Stimulated activated CD8-positive, alpha-beta memory T cell treated with anti-CD3 and anti-CD28 coated beads, Interleukin-2, amount 100 ng/mL, for 1 hour (primary cell): ENCODE measurements at places on chromosomes 12 and 14.

GRCh38 chr14:58923751-58924405 lies 264.6 kb upstream of the DAAM1 start:
- DNase-seq = no peak

- no peak for DNase-seq
Measured at GRCh38 chr14:80216818-80217217, 5.5 kb upstream of the DIO2 start.

GRCh38 chr12:49126852-49127763 lies 4.1 kb downstream of the TUBA1B start:
- no peak for DNase-seq

- no peak for DNase-seq
Measured at GRCh38 chr14:99892406-99892805, 99.2 kb downstream of the EML1 start.

GRCh38 chr12:54379398-54380201 lies 4.9 kb downstream of the ZNF385A start:
- peak; percentile 79 for DNase-seq

DNA sequence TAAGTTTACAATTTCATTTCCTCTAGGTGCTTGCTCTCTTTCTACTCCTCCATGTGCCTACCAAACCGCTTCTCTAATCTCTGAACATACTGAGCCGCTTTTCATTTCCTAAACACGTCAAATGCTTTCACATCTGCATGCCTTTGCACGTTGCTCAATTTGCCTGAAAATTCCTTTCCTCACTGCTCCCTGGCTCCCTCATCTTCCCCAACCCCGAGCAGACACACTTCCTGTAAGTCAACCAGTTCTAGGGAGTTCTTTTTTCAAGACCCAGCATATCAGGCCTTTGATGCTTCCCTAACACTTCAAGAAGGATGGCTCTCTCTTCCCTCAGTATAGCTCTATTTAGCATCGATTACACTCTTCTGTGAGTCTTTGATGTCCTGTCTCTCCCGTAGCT lies 50.3 kb downstream of the LMO3 start:
- DNase-seq = no peak

GRCh38 chr14:52063052-52063462 lies 5.8 kb downstream of the NID2 start:
- DNase-seq = no peak

- no peak for DNase-seq
Measured at GRCh38 chr12:68951652-68952051, 18.7 kb upstream of the CPM start.

- no peak for DNase-seq
Measured at GRCh38 chr12:75868501-75868900, 163.1 kb downstream of the PHLDA1 start.

- DNase-seq = no peak
Measured at GRCh38 chr12:50400104-50400637, 514 bp upstream of the LARP4 start.

- DNase-seq = no peak
Measured at GRCh38 chr14:22506778-22507351, 82.2 kb downstream of the DAD1 start.

GRCh38 chr12:18502422-18502968 lies 235.3 kb downstream of the PLCZ1 start:
- DNase-seq = no peak

DNA sequence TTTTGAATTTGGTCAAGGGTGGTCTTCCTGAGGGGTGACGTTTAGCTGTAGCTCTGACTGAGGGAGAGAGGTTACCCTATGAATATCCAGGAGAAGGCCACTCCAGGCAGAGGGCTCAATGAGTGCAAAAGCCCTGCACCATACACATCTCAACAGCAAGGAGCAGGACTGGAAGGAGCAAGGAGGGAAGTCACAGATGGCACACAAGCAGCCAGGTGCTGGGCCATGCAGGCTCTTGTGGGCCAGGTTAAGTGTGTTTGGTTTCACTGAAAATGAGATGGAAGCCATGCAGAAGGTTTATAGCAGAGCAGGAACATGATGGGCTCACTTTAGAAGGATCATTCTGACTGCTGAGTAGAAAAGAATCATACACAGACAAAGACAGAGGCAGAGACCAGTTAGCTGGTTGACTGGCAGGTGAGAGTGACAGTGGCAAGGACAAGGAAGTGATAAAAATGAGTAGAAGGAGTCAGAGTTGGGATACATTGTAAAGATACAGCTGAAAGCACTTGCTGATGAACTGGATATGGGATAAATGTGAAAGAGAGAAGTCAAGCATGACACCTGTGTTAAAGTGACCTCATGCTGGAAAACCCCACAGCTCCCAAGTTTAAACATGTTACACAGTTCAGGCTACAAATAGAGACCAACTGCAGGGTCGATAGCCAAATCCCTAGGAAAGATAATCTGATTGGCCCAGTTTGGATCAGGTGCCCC lies 81.2 kb downstream of the PRKD1 start:
- no peak for DNase-seq

DNA sequence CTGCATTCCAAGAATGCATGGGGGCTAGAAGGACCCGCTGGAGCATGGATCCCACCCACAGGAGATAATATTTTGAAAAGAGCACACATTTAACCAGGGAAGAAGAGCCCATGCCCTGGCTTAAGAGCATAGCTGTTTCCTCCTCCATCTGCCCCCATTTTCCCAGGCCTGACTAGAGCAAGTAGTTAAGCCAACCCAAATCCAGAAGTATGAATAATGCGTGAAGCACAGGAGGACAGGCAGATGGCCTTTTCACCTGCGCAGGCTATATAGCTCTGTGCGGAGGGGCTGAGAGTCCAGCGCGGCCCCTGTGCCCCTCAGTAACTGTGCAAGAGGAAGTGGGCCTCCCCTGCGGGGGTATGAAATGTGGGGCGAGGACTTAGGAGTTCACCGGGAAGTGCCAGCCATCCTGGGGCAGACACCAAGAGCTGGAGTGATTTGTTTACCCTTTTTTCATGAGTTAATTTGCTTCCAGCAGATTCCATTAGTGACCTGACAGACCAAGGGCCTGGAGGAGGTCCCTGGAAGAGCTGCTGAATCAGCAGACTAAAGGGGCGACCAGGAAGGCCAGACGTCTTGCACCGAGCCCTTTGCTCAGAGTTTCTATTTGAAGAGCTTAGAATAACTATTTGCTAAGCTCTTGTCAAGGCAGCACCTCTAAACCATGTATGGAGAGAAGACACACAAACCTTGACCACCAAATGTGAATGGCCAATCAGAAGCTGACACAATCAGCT lies 37.2 kb downstream of the DPF3 start:
- DNase-seq = no peak

- no peak for DNase-seq
Measured at GRCh38 chr12:31853977-31854376, 105.2 kb upstream of the RESF1 start.

- no peak for DNase-seq
Measured at GRCh38 chr12:95593266-95593871, 42.1 kb upstream of the USP44 start.

- no peak for DNase-seq
Measured at GRCh38 chr14:32627545-32628298, 298.6 kb downstream of the AKAP6 start.

- no peak for DNase-seq
Measured at GRCh38 chr14:67928375-67928774, 108.8 kb downstream of the RAD51B start.

- no peak for DNase-seq
Measured at GRCh38 chr12:92136965-92137721, 8.5 kb downstream of the BTG1 start.

- DNase-seq = no peak
Measured at GRCh38 chr12:116293687-116294453, 16.4 kb upstream of the MED13L start.

DNA sequence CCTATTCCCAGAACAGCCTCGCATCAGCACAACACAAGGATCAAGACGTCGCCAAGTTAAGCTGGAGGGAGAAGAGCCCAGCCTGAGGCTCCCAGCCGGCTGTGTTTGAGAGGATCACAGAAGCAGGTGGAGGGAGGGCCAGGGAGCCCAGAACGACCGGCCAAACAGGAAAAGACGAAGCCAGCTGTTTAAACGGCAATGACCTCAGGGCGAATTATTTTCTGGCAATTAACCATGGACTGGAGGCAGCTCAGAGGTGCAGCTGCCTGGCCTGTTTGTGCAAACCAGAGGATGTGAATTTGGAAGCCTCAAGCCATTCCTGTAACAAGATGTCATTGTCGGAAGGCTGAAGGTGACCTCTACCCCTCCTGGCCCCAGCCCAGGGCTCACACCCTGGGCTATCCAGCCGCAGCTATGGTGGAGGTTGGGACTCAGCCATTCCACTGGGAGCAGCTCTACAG lies 175.8 kb upstream of the PRMT8 start:
- DNase-seq = no peak

- DNase-seq = no peak
Measured at GRCh38 chr12:93144109-93144508, 215.0 kb upstream of the EEA1 start.

GRCh38 chr14:57009585-57010515 lies 199.6 kb upstream of the OTX2 start:
- no peak for DNase-seq

GRCh38 chr14:95770777-95771176 lies 56.9 kb upstream of the TCL1A start:
- no peak for DNase-seq

- peak; percentile 20 for DNase-seq
Measured at GRCh38 chr12:132429946-132430643, 59.9 kb upstream of the FBRSL1 start.

DNA sequence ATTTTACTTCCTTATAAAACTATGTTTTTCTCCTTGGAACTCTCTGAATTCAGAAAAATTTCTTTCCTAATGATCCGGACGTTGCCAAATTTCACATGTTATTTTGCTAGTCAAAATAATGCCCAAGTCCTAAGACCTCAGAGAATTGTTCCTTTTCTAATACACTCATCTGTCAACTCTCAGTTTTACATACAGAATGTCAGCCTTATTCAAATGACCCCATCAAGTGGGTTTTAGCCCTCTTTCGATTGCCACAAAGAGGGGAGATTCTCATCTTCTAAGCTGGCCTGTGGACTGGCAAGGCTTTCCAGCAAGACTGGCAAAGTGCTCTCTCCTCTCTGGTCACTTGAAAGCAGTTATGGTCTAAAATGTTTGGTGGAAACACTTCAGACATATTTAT lies 99.3 kb upstream of the GPHB5 start:
- no peak for DNase-seq

GRCh38 chr12:19799895-19800602 lies 360.8 kb downstream of the AEBP2 start:
- DNase-seq = no peak

DNA sequence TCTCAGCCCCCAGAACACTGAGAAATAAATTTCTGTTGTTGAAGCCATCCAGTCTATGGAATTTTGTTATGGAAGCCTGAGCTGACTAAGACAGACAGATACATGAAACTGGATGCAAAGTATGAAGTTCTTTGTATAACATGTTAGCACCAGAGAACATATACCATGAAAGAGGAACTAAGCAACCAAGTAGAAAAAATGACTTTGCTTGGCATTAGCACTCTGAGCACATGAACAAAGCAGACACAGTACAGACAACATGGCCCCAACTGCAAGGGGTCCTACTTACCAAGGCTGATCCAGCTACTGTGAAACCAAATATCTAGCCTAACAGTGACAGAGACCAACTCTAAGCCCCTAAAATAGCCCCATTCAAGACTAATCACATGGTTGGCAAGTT lies 13.8 kb downstream of the EXOC5 start:
- no peak for DNase-seq

GRCh38 chr14:34668111-34668510 lies 38.2 kb upstream of the SNX6 start:
- DNase-seq = no peak

DNA sequence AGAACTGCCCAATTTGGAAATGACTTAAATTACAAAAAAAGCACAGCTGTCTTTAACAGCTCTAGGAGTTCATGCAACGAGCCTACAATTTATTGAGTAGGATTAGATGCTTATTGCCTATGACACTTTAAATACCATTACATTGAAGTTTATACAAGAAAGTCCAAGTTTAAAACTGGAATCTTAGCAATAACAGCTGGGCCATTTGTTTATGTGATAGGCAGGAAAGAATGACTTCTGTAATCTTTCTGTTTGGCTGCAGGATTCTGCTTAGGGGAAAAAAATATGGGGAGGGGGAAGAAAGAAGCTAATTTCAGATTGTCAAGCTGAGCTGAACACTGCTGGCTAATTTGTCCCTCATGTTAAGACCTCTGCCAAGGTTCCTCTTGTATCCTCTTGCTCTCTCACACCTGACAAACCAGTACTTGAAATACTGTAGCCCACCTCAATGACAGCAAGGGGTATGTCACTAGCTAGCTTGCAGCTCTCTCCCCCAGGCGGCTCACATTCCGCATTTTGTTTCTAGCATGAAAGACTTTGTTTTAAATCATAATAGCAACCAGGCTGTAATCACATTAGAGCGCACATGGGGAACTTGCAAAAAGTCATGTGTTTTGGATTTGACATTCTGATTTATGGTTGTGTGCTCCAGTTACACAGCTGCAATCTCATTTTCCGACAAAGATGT lies 384.8 kb downstream of the BMP4 start:
- DNase-seq = no peak

GRCh38 chr12:16756833-16757555 lies 151.0 kb upstream of the LMO3 start:
- no peak for DNase-seq

- no peak for DNase-seq
Measured at GRCh38 chr12:81998761-81999378, 239.7 kb upstream of the PPFIA2 start.

- no peak for DNase-seq
Measured at GRCh38 chr12:88142610-88142991, 494 bp downstream of the TMTC3 start.

- DNase-seq = no peak
Measured at GRCh38 chr12:21675096-21675495, 17.5 kb upstream of the LDHB start.

- no peak for DNase-seq
Measured at GRCh38 chr12:72631926-72632685, 359.9 kb downstream of the TRHDE start.

DNA sequence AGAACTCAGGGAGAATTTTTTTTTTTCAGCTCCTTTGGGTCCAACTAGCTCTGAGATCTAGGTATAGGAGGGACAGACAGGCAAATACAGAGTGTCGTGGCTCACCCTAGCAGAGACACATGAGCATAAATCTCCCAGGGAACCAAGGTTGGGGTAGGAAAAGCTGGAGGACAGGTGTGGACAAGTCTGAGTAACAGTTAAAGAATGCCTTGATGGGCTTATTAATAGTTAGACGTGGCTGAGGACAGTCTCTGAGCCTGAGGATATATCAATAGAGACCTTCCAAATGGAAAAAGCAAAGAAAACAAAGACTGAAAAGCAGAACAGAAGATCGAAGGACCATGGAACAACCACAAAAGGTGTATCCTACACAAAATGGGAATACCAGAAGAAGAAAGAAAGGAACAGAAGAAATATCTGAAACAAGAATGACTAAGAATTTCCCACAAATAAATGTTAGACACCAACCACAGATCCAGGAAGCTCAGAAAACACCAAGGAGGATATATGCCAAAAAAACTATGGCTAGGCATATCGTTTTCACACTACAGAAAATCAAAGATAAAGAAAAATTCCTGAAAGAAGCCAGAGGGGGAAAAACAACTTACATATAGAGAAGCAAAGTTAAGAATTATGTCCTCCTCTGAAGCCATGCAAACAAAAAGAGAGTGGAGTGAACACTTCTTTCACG lies 80.9 kb downstream of the PTPRB start:
- no peak for DNase-seq

GRCh38 chr14:75619548-75619947 lies 41.1 kb downstream of the ERG28 start:
- no peak for DNase-seq

- DNase-seq = no peak
Measured at GRCh38 chr12:89134213-89134770, 218.0 kb downstream of the DUSP6 start.

GRCh38 chr12:113519464-113520307 lies 48.0 kb upstream of the LHX5 start:
- no peak for DNase-seq
